ENCODE measurements at places on chromosomes 5 and 9. TPM values are rescaled to one million over a fixed set of nuclear protein-coding genes. Genes with fewer than 3 reads are reported as not detected.

DNA sequence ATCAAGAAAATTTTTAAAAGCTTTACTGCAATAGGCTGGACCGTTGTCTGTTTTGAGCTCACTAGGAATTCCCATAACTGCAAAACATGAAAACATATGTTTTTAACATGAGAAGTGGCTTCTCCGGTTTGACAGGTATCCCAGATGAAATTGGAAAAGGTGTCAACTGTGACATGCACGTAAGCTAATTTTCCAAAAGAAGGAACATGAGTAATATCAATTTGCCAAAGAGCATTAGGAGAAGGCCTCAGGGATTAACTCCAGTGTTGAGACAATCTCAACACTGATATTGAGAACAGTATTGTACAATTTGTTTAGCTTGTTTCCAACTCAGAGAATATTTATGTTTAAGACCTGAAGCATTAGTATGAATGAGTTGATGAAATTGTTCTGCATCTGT is 215.5 kb upstream of the KCNN2 start:
- DNase-seq = no peak

DNA sequence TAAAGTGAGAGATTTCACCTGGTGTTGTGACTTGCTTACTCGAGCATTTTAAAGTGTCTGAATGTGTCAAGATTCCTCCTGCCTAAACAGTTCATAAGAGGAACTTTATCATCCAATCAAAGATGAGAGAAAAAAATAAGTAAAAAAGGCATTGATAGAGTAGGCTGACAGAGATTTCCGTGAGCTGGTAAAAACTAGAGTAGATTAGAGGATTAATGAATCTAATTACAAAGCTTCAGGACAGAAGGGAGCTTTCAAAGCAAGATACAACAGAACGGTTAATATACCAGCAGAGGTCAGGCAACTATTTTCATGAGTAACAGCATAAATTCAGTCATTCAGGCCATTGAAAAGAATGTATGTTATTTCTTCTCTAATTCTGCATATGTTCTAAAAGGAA is 91.5 kb downstream of the ADAMTS6 start:
- DNase-seq = no peak

DNA sequence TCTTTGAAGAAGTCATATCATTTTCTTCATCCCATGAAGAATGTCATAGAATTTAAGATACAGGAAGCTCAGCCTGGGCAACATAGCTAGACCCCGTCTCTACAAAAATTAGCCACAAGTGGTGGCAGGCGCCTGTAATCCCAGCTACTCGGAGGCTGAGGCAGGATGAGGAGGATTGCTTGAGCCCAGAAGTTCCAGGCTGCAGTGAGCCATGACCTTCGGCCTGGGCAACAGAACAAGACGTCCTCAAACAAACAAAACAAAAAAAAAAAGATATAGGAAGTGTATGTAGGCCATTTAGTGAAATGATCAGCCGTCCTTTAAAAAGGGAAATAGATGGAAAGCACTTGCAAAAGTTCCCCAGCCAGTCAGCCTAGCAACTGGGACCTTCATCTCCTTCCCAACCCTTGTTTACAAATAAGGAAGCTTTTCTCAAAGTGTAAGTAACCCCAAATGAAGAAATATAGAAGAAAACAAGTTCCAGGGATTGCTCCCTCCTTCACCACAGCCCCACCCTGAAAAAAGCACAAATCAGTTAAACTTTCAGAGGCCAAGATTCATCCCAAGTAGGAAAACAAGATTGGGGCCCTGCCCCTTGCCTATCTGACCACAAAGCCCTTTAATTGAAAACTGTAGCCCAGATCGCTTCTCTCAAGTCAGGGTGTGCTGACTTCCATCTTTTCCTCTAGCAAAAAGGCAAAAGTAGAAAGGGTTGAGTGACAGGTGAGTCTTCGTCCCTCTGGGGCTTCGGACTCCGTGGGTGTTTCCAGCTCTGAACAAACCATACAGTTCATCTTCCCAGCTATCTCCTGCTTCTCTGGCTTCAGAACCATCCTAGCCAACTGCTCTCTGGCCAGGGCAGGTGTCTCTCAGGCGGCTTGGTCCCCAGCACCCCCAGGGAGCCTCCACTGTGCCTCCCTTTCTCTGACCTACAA is 1.2 kb downstream of the SLC31A2 start:
- no peak for DNase-seq

- DNase-seq = no peak
These were observed 1.3 kb downstream of the SURF2 start for GRCh38 chr9:133357656-133358055.

- DNase-seq = no peak
These were observed 11.1 kb upstream of the SHOC1 start for GRCh38 chr9:111805830-111806241.

DNA sequence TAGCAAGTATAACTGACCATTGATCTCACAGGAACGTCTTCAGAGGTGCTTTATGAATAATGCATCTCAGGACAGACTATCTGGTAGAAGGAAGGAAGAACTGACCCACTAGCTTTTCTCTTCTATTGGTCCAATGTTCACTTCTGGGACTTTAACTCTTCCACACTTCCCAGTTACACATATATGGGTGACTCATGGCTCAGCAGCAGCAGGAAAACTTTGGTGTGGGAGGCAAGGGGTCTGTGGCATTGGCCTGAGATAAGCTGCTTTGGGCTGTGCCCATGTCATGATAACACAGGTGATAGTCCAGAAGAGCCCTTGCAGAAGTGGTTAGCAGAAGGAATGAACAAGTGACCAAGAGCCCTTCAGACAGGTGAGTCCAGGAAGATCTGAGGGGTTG is 148.8 kb downstream of the RAB3C start:
- DNase-seq = no peak

DNA sequence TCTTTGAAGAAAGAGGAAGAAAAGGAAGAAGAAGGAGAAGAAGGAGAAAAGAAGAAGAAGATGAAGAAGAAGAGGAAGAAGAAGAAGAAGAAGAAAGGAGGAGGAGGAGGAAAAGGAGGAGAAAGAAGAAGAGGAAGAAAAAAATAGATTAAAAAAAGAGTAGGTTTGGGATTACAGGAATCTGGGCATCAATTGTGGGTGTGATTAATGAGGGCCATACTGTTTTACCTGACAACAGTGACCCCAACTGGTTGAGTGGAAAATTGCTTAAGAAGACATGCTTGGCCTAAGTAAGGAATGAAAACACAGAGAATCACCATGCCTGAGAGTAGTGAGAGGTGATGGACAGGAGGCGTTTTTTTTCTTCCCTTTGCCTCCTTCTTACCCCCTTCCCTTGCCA is 114.6 kb downstream of the FAM170A start:
- peak; percentile 78 for DNase-seq

DNA sequence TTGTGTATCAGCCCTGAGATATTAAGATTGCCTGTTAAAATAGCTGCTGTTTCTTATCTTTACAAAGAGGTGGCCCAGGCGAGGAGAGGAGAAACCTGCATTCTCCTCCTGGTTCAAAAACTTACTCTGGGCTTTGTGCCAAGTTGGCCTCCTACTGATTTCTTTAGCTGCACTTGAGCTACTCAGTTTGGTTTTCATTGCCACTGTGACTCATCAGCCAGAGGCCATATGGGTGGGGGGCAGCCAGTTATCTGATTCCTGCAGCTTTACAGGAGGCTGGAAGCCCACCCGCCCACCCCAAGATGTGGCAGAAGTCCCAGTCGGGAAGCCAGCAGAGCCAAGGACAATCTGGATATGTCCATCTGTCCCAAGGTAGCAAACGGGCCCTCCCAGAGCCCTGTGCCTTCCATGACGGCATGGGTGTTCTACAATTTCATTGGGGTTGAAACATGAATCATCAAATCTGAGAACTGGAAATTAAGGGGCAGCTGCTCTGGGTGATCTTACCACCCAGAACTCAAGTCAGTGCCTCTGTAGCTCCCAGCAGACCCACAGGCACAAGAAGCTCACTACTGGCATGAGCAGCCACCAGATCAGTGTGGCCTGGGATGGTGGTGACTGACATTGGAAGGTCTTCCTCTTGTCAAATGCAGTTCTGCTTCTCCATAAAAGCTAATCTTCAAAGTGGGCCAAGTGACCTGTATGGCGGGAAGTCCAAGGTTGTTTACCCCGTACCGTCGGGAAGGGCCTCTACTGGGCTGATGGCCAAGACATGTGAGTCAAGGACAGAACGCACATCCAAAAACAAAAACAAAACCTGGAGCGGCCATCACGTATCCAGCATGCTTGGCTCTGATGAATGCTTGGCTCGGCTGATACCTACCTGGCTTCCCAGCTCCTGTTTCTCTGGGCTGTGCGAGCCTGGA is 15.6 kb downstream of the FCN2 start:
- DNase-seq = no peak

GRCh38 chr9:23343226-23343625 is 482.8 kb downstream of the ELAVL2 start:
- DNase-seq = no peak

DNA sequence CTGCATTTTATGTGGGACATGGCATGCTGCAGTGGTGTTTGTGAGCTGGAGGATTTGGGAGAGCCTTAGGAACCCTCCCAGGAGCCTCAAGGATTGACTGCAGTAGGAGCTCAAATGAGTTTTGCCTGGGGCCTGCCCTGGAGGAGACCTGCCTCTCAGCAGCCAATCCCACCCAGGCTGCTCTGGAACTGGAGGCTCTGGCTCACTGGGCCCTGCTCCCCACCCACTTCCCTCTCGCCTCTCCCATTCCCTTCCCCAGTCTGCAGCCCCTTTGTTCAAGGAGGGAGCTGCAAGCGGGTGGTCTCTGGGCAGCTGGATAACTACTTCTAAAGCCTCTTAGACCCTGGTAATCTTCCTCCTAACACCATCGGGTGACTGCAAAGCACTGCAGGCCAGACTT is 24.2 kb downstream of the KCNIP1 start:
- no peak for DNase-seq

MLANA gene
- total RNA-seq = not detected

SLC45A2 gene
- total RNA-seq = not detected

ACTBL2 gene
- not detected for total RNA-seq
